ENCODE measurements at places on chromosomes 6 and 20.

- DNase-seq = no peak
Observed at GRCh38 chr6:54588176-54588575, 258.4 kb upstream of the FAM83B start.

DNA sequence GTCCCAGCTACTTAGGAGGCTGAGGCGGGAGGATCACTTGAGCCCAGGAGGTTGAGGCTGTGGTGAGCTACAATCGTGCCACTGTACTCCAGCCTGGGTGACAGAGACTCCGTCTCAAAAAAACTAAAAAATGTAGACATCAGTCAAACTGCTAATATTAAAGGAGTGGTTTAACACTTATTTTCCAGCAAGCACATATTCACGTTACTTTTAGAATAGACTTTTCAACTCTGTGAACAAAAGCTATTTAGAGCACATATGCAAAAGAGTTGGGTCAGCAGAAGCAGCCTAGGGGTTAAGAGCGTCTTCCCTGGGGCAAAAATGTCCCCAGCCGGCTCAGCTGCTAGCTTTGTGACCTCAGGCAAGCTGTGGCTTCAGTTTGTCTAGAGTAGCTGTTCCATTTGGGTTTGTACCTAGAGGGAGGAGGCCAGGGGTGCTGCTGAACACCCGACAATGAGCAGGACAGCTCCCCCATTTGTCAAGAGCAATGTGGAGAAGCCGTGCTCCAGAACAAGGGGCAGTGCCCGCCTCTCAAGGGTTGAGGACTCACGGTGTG, 62.5 kb upstream of the PTGIS start:
- no peak for DNase-seq

- DNase-seq = no peak
Observed at GRCh38 chr6:128841518-128841917, 41.4 kb upstream of the LAMA2 start.

GRCh38 chr6:15974817-15975216, 154.1 kb upstream of the MYLIP start:
- DNase-seq = no peak

DNA sequence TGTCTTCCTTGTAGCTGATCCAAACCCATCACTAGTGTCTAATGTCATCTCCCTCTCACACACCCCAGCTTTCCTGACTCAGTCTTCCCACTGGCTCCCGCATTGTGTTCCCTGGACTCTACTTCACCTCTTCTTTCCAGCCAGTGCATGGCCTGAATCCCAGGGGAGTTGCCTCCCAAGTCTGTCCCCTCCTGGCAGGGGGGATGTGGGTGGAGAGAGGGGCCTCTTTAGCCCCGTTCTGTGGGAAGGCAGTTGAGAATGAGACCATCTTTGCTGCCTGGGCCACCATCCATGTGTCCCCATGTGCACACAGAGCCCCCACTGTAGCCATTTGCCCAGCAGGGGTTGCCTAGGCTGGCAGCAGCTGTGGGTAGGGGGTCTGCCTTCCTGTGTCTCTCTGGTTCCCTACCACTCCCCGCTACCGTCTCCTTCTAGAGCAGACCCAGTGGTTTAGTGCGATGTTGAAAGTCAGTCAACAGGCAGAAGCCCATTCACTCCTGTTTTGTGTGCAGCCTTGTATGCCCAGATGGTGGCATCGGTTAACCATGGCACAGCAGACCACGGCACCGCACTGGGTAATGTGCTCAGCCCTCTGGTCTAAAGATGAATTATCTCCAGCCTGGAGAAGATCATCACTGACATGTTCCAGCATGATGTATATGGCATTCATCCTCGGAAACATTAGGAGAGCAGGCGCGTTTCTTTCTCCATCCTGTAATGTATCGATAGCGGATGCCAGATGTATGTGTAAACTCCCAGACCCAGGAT, 178.8 kb upstream of the SNX9 start:
- no peak for DNase-seq

Measured in suppressor macrophage (primary cell).